Daoy (cell line): ENCODE measurements at places on chromosomes 11 and 22. TPM values are rescaled to one million over a fixed set of nuclear protein-coding genes. Genes with fewer than 3 reads are reported as not detected.

DNA sequence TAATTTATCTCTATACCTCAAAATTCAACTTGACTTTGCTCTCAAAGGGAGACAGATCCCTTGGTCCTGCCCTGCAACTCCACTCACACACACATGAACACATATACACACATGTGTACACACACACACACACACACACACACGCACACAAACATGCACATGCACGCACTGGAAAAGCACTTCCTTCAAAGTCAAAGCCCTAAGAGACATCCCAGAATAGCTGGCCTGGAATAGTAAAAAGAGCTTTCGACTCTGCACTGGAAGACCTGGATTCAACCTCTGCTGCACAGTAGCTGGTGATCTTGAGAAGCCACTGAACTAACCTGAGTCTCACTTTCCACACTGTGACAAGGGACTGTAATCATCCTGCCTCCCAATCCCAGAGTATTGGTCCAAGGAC is 26.8 kb downstream of the TENM4 start:
- DNase-seq, result no peak

DNA sequence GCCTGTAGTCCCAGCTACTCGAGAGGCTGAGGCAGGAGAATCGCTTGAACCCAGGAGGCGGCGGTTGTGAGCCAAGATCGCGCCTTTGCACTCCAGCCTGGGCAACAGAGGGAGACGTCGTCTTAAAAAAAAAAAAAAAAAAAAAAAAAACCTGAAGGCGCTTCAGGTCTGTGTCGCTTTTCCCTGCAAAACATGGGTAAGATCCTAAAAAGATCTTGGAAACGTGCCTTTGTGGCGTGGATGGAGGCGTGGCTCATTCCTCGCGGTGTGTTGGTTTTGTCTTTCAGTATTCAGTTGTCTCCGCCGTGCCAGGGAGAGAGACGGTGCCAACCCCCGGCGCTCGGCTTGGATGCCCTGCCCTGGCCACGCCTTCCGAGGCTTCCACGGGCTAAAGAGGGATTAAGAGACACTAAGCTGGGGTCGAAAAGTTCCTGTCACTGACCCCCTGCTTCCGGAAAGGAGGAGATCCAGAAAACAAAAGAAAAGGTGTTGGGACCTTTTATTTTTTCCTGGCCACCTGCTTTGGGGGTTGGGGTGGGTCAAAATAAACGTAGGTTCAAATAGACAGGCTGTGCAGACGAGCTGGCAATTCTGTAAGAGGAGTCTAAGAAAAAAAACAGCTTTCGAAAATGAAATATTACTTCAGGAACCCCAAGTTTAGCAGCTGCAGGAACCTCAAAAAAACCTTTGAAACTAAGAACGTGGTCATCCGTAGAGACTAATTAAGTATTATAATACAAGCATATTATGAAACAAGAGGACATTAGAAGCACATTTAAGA is 1.1 kb upstream of the SLC35F2 start:
- peak; percentile 43 for DNase-seq

DNA sequence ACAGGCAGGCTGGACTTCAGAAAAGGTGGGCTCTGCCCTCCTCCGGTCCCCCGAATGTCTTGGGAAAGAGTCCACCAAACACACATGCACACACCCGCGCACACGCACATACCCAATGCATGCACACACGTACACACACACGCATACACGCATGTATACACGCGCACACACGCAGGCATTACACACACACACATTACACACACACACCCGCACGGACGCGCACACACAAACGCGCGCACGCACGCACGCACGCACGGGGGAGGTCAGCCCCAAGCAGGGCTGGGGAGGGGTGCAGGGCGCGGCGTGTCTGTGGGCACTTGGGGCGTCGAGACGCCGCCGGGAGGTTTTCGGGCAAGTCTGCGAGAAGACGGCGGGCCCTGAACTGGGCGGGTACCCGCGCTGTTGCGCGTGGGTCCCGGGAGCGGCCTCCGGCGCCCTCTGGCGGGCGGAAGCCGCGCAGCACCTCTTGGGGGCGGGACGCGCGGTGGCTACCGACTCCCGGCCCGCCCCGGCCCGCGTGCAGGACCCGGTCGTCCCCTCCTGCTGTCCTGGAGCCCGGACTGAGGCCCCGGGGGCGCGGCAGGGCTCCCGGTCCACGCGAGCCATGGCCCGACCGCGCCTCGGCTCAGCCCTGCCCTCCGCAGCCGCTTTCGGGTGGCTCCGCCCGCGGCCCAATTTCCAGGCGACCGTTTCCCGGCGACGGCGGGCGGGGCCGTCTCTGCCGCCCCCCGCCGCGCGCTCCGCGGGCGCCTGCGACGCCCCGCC is 3.6 kb downstream of the SEPTIN5 start:
- DNase-seq, result peak; percentile 74

GRCh38 chr11:75465701-75466531 is 32.9 kb upstream of the KLHL35 start:
- no peak for DNase-seq

- DNase-seq, result no peak
These were observed 131.4 kb downstream of the PKNOX2 start for GRCh38 chr11:125295931-125296330.

DNA sequence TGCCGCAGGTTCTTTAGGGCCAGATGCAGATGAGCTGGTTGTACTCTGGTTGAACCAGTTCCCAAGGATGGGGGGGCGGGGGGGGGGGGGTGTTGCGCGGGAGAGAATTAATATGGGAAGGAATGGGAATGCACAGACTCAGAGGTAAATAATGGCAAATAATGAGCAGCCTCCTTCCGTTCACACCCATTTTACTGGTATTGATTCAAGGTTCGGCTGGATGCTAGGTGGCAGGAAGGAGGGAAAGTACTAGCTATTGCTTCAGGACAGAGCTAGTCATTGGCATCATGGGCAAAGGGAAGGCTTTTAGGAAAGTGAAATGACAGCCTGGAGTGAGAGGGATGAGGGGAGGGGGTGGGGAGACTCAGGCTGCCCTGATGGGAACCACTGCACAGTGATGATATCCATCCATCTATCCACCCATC is at the start of gene VSTM5:
TSS of gene VSTM5 (minus strand) at position 25 of the 425 bp plus-strand sequence. CDS start 116 bp downstream, outside the sequence.
- no peak for DNase-seq

Gene SLC16A8
- not detected in 2 replicates for total RNA-seq
